ENCODE measurements at places on chromosomes 6 and 20. TPM values are rescaled to one million over a fixed set of nuclear protein-coding genes. Genes with fewer than 3 reads are reported as not detected.

The PSORS1C2 gene
- not detected for polyA plus RNA-seq

The LRRC1 gene
- 1.8 TPM for polyA plus RNA-seq

The EMILIN3 gene
- not detected for polyA plus RNA-seq

The HNF4A gene
- polyA plus RNA-seq, result not detected

- H3K4me1 ChIP-seq, result peaks cover 10% of the 10 kb centered on the region
- no peak for DNase-seq
- no peak overlapping the region for H3K27ac ChIP-seq
- H3K27me3 ChIP-seq, result no peaks in the 10 kb centered on the region
Measured at GRCh38 chr6:69589626-69590025, 207.2 kb downstream of the LMBRD1 start.

GRCh38 chr20:25675161-25675560, 21.5 kb downstream of the ZNF337 start:
- no peak overlapping the region for H3K4me3 ChIP-seq
- no peaks in the 10 kb centered on the region for H3K4me1 ChIP-seq
- H3K27me3 ChIP-seq, result no peaks in the 10 kb centered on the region
- peaks cover 45% of the 10 kb centered on the region for H3K36me3 ChIP-seq

- H3K27ac ChIP-seq, result no peak overlapping the region
- H3K36me3 ChIP-seq, result no peaks in the 10 kb centered on the region
- peaks cover 5% of the 10 kb centered on the region for H3K27me3 ChIP-seq
- H3K4me1 ChIP-seq, result peaks cover 8% of the 10 kb centered on the region
Measured at GRCh38 chr6:16694781-16695578, 66.3 kb downstream of the ATXN1 start.

DNA sequence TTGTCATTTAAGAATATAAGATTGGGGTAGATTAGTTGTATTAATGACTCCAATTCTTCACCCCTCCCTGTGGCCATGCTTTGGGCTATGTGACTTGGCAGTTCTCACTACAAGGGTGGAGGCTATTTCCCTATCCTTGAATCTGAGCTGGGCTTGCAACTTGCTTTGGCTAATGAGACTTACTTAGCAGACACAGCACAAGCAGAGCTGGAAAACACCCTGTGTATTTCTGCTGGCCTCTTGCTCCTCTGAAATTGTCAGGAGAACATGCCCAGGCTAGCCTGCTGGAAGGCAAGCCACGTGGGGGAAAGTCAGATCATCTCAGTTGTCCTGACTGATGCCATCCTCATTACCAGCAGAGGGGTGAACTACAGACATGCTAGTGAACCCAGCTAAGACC, 126.5 kb upstream of the HDGFL1 start:
- H3K27ac ChIP-seq, result no peak overlapping the region
- no peak overlapping the region for H3K4me3 ChIP-seq
- H3K27me3 ChIP-seq, result peaks cover 4% of the 10 kb centered on the region
- H3K4me1 ChIP-seq, result no peaks in the 10 kb centered on the region
- no peaks in the 10 kb centered on the region for H3K36me3 ChIP-seq

DNA sequence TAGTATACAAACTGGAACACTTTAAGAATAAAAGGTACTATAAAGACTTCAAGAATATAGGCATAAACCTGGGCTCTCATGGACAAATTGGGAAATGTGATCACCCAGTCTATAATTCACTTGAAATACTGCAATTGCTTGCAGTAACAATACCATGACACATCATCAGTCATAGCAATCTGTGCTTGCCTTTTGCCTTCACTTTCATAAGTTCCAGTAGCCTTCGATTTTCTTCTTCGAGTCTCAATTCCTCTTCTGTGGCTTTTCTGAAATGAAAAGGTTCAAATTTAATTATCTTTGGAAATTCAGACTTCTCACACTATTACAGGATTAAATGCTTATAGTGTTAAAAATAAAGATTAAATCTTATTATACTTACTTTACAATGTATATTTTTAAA, 96.3 kb upstream of the ZBTB24 start:
- H3K27ac ChIP-seq, result no peak overlapping the region
- H3K4me1 ChIP-seq, result no peaks in the 10 kb centered on the region
- no peak for DNase-seq
- H3K36me3 ChIP-seq, result peaks cover 25% of the 10 kb centered on the region
- no peak overlapping the region for H3K4me3 ChIP-seq

Measured in naive B cell (primary cell).